Esophagus squamous epithelium (tissue), 5 donors: ENCODE measurements at places on chromosomes 13 and 19.

GRCh38 chr19:14406645-14407401, 12.3 kb downstream of the DDX39A start:
- DNase-seq: no peak

DNA sequence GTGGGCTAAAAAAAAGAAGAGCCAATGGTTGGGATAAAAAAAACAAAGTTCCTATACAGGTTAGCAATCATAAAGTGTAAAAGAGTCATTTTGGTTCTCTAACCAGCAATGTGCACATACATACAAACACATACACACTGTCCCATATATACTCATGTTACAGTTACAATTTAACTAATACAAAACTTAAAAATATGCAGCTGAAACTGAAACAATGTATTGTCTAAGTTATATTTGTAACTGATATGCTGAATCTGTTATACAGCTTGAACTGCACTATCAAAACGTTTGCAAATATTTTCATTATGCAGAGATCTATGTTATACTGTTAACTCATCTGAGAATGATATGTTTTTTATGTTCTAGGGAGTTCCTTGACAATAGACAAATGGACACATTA, 173.7 kb downstream of the KLF12 start:
- no peak for DNase-seq

GRCh38 chr19:44684892-44685863, 13.8 kb upstream of the CEACAM16 start:
- no peak for DNase-seq

GRCh38 chr19:10173527-10173926, 21.2 kb downstream of the DNMT1 start:
- DNase-seq: no peak
